ENCODE measurements at places on chromosomes 6 and 20.
A peak's percentile ranks its signal among the peaks of the same experiment; 100 is the strongest.

DNA sequence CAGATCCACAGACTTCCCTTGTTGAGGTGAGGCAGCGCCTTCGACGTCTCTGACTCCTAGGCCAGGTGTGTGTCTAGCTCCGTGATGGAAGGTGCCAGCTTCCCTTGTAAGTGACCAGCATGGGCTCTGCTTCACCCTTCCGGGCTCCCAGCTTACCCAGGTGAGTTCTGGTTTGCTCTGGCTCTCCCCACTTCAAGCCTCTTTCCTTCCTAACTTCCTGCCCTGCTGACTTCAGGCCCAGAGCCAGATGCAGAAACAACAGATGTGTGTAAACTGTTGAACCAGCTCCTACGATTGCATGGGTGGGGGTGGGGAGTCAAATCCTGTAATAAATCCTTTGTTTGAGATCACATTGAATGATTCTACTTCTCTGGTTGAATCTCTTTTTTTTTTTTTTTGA is 51.6 kb upstream of the BMP6 start:
- no peak for DNase-seq

DNA sequence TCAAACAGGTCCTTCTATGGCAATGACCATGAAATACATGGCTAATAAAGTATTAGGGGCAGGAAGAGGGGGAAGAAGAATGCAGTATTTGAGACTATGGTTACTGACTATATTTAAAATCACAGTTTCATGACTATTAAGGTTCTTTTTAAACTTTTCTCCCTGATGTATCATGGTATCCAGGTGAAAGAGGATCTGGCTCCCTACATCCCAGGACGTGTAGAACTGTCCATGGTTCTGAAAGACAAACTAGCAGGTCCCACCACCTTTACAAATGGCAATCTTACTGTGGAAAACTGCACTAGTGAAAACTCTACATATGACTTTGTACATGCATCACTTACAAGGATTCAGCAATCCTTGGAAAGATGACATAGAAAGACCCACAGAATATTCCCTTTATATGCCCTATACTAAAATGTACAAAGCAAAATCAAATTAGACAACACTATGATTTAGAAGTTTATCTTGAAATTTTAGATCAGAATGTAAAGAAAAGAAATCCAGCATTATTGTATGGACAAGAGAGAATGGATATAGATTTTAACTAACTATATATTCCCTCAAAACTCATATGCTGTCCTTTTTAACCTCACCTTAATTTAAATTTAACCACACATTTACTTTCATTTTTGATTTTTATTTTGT is 33.5 kb downstream of the RPP21 start:
- no peak for DNase-seq

- peak; percentile 22 for DNase-seq
Observed at GRCh38 chr6:12962987-12963386, 246.4 kb downstream of the PHACTR1 start.

GRCh38 chr6:12001004-12001705 is 11.0 kb upstream of the HIVEP1 start:
- DNase-seq, result peak; percentile 44

GRCh38 chr20:62349556-62350097 is 17.5 kb downstream of the LAMA5 start:
- no peak for DNase-seq

Measured in AG08395 (cell line).